ENCODE measurements at places on chromosomes 4 and X. TPM values are rescaled to one million over a fixed set of nuclear protein-coding genes. Genes with fewer than 3 reads are reported as not detected.

NOX1 gene
- total RNA-seq, result not detected

NEXMIF gene
- total RNA-seq, result 0.16 TPM

GLOD5 gene
- total RNA-seq, result not detected

BTK gene
- total RNA-seq, result 1.8 TPM

VCX gene
- total RNA-seq, result not detected

TRIM2 gene
- total RNA-seq, result 15.3 TPM

CTPS2 gene
- 5.9 TPM for total RNA-seq

MUC7 gene
- not detected for total RNA-seq

XAGE1A gene
- not detected for total RNA-seq

DRD5 gene
- not detected for total RNA-seq

FAM184B gene
- total RNA-seq, result not detected

- DNase-seq, result no peak
Measured at GRCh38 chr4:188778905-188779304, 639.7 kb downstream of the TRIML1 start.

GRCh38 chr4:85733798-85734197 lies 258.8 kb downstream of the ARHGAP24 start:
- DNase-seq, result no peak

DNA sequence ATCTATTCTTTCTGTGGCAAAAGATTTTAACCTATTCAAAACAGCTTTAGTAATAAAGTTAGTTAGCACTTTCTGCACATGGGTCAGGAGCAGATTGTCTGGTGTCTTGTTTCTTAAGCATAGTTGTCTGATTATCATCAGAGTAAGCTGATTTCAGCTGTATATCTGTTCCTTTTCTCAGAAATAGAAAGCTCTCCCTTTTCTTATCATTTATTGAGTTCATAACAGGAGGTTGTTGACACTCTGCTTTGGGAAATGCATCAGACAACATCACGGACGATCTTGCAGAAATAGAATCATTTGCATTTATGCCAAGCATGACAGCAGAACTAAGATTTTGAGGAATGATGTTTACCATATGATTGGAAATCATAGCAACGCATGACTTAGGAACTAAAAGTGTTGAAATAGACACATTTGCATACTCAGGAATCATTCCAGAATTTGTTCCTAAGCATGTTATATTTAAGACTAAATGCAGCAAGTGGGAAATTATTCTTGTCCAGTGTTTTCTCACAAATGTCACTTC lies 66.7 kb downstream of the RBMX2 start:
- no peak for DNase-seq

DNA sequence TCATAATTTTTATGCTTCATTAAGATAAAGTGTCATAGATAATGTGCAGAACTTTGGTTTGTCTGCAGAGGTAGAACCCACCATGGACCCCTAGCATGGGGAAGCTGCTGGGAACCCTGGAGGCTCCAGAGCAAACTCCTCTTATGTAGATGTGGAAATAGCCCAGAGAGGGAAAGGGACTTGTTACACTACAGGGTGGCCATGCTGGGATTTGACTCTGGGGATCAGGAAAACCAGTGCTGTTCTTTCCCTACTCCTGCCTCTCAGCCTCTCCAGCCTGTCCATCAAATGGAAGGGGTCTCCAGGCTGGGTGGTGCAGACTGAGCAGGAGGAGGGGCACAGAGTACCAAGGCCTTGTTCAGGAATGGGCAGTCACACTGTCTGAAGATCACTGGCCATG lies 54.2 kb downstream of the MSX1 start:
- DNase-seq, result no peak

- DNase-seq, result no peak
Measured at GRCh38 chr4:40350627-40351227, 15.6 kb downstream of the CHRNA9 start.

GRCh38 chr4:156638925-156639605 lies 332.5 kb downstream of the PDGFC start:
- no peak for DNase-seq

- DNase-seq, result no peak
Measured at GRCh38 chr4:20359692-20360091, 108.0 kb downstream of the SLIT2 start.

DNA sequence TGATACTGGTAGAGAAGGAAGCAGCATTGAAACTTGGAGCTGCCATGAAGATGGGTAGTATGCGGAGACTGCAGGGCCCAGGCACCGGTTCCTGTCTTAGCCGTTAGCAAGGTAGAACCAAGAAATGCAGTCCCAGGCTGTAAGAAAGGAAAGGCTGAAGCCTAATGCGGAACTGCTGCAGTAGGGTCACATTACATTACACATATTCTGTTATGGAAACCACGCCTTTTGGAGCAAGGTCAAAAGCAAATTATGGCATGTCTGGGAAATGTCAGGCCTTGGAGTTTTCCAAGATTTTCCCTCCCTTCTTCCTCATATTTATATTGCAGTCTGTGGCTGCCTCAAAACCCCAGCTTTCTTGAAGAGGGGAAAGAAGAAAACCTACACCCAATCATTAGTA lies 204.8 kb upstream of the RASGEF1B start:
- DNase-seq, result no peak

- DNase-seq, result no peak
Measured at GRCh38 chr4:14023896-14024295, 396.4 kb upstream of the BOD1L1 start.

- no peak for DNase-seq
Measured at GRCh38 chr4:14478504-14478903, 523.8 kb upstream of the CPEB2 start.

DNA sequence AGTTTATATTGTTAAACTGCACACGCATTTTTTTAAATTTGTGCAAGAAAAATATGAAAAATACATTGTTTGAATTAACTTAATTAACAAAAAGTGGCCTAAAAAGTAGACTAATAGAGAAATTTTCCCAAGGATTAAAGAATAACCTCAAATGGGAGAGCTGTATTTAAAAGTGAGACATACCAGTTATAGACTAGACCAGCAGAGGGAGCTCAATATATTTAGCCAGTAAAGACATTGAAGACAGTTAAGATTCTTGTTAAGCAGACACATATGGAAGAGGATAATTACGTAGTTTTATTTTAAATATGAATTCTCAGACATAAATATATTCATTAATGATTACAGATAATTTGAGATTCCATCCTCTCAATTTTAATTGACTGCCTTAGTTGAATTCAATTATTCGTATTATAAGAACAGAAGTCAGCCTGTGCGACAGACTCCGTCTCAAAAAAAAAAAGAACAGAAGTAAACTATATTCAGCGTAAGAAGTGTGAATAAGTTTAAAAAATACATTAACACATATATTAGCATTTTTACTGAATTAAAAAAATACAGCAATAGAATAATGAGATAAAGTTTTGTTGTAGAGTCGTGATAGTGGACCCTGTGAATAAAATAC lies 64.8 kb downstream of the GLRA3 start:
- no peak for DNase-seq

DNA sequence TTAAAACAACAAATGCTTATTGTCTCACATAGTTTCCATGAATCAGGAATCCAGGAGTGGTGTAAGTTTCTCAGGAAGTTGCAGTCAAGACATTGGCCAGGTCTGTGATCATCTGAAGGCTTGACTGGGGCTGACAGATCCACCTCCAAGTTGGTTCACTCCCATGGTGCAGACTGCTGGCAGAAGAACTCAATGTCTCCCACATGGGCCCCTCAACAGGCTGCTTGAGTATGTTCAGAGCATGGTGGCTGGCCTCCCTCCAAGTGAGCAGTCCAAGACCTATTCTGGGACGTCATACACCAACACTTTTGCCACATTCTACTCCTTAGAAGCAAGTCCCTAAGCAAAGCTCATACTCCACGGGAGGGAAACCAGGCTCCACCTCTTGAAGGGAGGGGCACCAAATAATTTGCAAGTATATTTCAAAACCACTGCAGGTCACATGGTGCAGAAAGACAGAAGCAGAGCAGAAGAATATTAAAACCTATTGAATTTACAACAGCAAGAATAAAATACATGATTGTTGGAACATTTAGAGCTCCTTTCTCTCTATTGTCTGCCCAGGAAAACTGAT lies 35.3 kb downstream of the LGI2 start:
- DNase-seq, result no peak

- DNase-seq, result no peak
Measured at GRCh38 chr4:24768604-24769003, 26.8 kb upstream of the SOD3 start.

DNA sequence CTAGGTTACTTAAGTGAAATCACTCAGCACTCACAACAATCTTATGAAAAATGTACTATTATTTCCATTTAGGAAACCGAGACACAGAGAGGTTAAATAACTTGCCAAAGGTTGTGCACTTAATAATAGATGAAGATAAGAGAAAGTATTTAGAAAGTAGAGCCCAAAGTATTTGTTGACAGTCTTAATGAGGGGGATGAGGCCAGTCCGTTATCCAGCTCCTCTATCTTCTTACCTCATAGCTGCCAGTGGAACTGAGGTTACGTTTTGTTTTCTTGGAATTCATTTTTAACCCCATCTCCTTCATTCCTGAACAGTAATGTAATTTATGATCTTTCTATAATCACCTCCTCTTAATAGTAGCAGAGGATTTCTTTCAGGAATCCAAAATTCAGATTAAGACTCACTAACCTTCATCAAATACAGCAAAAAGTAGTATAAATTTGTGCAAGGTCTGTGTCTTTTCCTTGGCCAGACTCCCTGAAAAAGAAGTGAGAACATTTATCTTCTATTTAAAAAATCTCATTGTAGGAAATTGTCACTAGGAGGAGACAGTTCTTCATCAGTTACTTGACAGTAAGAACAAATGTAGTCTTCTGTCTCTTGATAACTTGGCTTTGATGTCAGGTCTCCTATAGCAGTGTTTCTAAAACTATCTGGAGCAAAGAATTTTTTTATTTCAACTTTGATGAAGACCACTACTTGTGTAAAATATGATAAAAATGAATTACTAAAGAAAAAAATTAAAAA lies 35.5 kb downstream of the F8 start:
- no peak for DNase-seq

GRCh38 chr4:82865592-82865991 lies 25.4 kb downstream of the SEC31A start:
- DNase-seq, result no peak

GRCh38 chr4:108840426-108840975 lies 77.6 kb upstream of the ETNPPL start:
- DNase-seq, result no peak

DNA sequence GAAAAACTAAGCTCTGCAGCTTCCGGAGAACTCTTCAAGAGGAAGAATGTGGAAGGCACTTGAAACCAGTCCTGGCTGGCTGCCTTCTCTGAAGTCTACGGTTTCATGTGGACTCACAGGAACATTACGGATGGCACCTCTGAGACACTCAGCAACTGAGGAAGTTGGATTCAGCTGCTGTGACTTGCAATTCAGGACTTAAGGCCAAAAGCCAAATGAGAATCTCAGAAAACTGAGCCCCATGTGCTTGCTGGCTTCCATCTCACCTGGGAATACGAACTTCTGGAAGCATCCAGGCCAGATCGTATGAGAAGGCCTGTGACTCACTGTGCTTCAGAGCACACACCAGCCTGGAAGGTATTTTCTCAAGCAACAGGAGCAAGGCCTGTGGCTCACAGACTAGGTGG lies 107.8 kb upstream of the GPC4 start:
- DNase-seq, result no peak

GRCh38 chrX:71198066-71198465 lies 25.0 kb upstream of the GJB1 start:
- no peak for DNase-seq

DNA sequence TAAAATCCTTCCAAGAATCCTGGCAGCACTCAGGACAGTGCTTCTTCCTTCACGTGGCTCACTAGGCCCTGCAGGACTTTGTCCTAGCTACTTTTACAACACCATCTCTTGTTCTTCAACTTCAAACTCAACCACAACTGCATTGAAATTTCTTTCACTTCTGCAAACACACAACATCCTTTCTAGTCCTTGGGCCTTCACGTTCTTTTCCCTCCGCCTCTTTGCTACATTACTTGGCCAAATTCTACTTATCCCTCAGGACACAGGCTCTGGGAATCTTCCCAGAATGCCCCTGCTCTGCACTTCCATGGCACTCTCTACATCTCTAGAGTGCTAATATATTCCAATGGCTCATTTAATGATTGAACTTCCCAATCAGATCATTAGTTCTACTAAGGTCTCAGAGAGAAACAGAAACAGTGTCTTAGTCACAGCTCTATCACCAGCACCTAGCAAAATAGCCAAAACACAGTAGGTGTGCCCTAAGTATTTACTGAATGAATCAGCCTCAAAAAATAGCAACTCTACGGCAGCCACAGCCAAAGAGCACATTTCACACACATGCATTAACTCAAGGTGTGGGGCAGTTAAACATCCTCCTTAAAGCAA lies 73.3 kb downstream of the MANBA start:
- no peak for DNase-seq

DNA sequence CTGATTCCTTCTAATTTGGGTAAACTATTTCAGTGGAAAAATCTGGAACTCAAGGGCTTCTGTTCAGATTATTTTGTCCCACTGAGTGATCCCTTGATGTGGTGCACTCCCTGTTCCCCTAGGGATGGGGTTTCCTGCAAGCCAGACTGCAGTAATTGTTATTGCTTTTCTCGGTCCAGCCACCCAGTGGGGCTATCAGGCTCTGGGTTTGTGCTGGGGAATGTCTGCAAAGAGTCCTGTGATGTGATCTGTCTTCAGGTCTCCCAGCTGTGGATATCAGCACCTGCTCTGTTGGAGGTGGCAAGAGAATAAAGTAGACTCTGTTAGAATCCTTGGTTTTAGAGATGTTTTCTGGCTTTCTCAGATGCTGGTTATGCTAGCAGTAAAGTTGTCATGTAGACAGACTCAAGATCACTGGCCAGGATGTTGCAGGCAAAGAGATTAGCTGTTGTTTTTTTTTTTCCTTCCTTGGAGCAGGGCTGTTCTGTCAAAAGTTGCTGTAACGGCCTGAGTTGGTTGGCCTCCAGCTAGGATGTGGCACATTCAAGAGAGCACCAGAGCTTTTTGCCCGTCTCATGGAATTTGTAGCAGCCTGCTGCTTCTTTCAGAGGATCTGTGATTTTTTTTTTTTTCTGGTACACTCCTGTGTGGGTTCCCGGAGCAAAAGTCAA lies 1314.0 kb downstream of the PCDH19 start:
- DNase-seq, result no peak

DNA sequence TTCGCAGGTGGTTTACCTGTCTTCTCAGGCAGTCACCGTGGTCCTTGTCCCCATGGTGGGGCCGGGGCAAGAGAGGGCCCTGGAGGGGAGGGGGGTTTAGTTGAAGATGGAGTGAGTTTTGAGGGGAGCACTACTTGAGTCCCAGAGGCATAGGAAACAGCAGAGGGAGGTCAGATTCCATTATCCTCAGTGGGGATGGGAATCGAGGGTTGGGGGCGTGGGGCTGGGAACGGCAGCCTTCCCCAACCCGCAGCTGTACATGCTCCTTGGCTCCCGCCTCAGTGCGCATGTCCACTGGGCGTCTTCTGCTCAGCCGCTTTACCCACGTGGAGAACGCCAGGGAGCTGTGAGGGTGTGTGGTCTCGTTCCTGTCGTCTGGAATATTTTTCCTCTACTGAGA lies at the start of gene GAGE10:
Gene GAGE10, plus strand, starts transcription at position 301 of the 400 bp plus-strand sequence. CDS start 1,214 bp downstream, outside the sequence.
- no peak for DNase-seq

- DNase-seq, result no peak
Measured at GRCh38 chrX:69287095-69287494, 121.8 kb upstream of the PJA1 start.

- DNase-seq, result no peak
Measured at GRCh38 chr4:152735906-152736305, 43.6 kb downstream of the TIGD4 start.
